ENCODE measurements at places on chromosomes 1 and 21.
A peak's percentile ranks its signal among the peaks of the same experiment; 100 is the strongest.

DNA sequence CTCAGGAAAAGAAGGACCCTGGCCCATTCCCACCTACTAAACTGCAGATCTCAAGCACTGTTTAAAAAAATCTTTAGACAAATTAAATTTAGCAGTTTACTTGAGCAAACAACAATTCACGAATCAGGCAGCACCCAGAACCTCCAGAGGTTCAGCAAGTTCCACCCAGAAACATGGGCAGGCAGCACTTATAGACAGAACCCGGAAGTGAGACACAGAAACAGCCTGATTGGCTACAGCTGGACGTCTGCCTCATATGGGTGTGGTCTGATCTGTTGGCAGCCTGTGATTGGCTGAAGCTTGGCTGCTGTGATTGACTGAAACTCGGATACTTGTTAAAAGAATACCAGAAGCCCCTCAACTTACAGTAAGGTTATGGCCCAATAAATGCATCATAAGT, 34.7 kb upstream of the COL6A2 start:
- DNase-seq = no peak
- no peak overlapping the region for H3K4me3 ChIP-seq
- no peaks in the 10 kb centered on the region for H3K36me3 ChIP-seq
- peaks cover 7% of the 10 kb centered on the region for H3K4me1 ChIP-seq
- no peak overlapping the region for H3K27ac ChIP-seq

- DNase-seq = no peak
- no peaks in the 10 kb centered on the region for H3K4me1 ChIP-seq
- H3K4me3 ChIP-seq = no peak overlapping the region
- peaks cover 4% of the 10 kb centered on the region for H3K27me3 ChIP-seq
- no peaks in the 10 kb centered on the region for H3K36me3 ChIP-seq
Measured at GRCh38 chr1:159996653-159997052, 35.1 kb downstream of the PIGM start.

DNA sequence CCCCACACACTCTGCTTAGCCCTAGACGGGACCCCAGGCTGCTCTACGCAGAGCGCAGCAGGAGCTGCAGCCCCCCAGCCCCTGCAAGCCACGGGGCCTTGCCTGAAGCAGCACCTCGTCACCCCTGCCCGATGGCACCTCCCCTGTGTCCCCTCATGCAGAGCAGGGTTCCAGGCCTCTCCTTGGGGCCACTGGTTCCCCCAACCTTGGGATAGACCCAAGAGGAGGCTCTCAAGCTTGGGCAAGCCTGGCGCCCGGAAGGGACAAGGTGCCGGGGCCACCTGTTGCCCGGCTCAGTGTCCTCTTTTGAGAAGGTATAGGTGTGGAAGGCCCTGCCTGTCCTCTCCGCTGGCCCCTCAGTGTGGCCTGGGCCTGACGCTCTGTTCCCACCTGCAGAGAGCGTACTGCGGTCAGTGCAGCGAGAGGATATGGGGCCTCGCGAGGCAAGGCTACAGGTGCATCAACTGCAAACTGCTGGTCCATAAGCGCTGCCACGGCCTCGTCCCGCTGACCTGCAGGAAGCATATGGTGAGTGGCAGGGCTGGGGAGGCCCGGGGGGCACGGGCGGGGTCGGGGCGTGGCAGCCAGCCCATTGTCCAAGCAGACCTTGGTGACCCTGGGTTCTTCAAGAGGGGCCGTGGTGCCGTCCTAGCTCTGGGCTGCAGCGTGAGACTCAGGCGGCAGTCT, 50.6 kb downstream of the FAAP20 start:
- peaks cover 3% of the 10 kb centered on the region for H3K36me3 ChIP-seq
- DNase-seq = no peak
- no peaks in the 10 kb centered on the region for H3K27me3 ChIP-seq
- no peak overlapping the region for H3K4me3 ChIP-seq
- H3K27ac ChIP-seq = no peak overlapping the region
- peaks cover 28% of the 10 kb centered on the region for H3K4me1 ChIP-seq

- peak overlapping the region; percentile 68 for H3K4me3 ChIP-seq
- H3K36me3 ChIP-seq = no peaks in the 10 kb centered on the region
- H3K4me1 ChIP-seq = peaks cover 34% of the 10 kb centered on the region
- no peak for DNase-seq
Measured at GRCh38 chr1:17011092-17011438, 663 bp downstream of the ATP13A2 start.

GRCh38 chr21:20388400-20388799, 609.8 kb upstream of the NCAM2 start:
- no peak overlapping the region for H3K4me3 ChIP-seq
- DNase-seq = no peak
- no peak overlapping the region for H3K27ac ChIP-seq
